Effector memory CD8-positive, alpha-beta T cell (primary cell): ENCODE measurements at places on chromosomes 11 and 22.

- DNase-seq: no peak
Measured at GRCh38 chr11:6191742-6192141, 7.3 kb upstream of the OR52W1 start.

DNA sequence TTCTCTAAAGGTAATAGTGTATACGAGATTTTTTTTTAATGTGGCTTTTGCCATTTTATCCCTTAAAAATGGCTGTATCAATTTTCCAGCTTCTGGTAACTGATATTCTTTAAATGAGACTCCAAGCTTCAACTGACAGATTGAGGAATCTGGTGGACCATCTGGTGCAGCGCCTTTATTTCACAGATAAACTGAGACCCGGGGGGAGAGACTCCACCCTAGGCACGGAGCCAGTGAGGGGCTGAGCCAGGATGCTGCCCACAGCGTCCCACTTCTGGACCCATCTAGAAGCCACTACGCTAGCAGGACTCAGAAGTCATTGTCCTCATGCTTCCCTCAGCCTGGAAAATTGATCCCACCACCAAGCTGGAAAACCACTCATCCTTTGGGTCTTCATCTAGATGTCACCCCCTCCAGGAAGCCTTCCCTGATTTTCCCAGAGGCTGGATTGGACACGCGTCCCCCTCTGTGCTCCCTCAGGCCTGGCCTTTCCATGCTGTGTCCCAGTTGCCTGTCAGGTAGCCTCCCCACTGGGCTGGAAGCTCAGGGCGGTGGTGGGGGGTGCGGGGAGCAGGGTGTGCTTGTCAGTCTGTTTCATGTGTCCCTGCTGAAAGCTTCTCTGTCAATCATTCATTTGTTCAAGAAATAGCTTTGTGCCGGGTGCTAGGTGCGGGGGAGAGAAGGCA is 12.3 kb upstream of the CD5 start:
- DNase-seq: no peak

DNA sequence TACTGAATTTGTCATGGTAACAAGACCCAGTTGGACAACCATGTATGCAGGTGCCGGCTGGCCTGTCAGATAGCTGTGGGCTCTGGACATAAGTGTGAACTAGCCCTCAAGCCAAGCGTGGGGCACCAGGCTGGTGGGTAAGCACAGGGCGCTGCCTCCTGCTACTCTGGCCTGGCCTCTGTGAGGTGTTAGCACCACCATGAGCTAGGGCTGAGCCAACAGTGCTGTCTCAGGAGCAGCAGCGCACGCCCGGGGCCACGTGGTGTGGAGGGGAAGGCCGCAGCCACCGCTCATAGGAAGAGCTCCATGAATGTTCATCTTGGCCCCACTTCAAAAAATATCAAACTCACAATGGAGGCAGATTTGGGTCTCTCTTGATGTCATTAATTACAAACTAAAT is 35.3 kb upstream of the GNB1L start:
- no peak for DNase-seq

DNA sequence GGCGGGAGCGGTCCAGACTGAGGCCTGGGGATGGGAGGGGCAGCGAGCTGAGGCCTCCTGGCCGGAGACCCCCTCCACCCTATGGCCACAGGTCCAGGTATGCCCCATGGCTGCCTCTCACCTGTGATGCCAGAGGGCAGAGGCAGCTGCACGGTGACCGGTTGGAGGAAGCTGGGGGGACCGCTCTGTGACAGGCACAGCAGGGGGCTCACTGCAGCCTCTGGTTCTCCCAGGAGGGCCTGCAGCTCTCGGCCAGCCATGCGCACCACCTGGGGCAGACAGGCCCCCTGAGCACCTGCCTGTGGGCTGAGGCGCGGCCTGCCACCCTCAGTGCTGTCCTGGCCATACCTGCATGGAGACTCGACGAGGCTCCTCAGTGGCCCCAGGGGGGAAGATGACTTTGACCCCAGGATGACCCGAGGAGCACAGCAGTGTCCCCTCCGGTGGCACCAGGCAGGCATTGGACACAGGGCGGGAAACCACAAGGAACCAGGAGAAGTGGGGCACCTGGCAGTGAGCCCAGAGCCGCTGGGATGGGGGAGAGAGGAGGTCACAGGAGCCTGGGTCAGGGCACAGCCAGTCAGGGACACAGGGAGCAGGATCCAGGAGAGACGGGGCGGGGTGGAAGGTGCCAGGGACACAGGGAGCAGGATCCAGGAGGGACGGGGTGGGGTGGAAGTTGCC is 3.2 kb upstream of the SLC25A22 start:
- no peak for DNase-seq
